ENCODE measurements at places on chromosomes 4 and X. TPM values are rescaled to one million over a fixed set of nuclear protein-coding genes. Genes with fewer than 3 reads are reported as not detected.
A peak's percentile ranks its signal among the peaks of the same experiment; 100 is the strongest.

The FGF13 gene
- 32.9 TPM for polyA plus RNA-seq

The CAPN6 gene
- 7.3 TPM for polyA plus RNA-seq

The MAGEB1 gene
- polyA plus RNA-seq = not detected

The UGT2B17 gene
- 287 TPM for polyA plus RNA-seq

The PRKG2 gene
- 61.2 TPM for polyA plus RNA-seq

The ZNF185 gene
- 4.4 TPM for polyA plus RNA-seq

- H3K27ac ChIP-seq = no peak overlapping the region
- H3K27me3 ChIP-seq = no peaks in the 10 kb centered on the region
- H3K4me1 ChIP-seq = no peaks in the 10 kb centered on the region
- DNase-seq = no peak
- H3K36me3 ChIP-seq = peaks cover 6% of the 10 kb centered on the region
- H3K4me3 ChIP-seq = no peak overlapping the region
Measured at GRCh38 chrX:10447564-10448214, 172.7 kb downstream of the MID1 start.

GRCh38 chrX:154443992-154444754 lies at the start of gene FAM50A:
FAM50A (plus strand) TSS chrX:154444141; CDS start chrX:154444236, 95 bp downstream.
- no peaks in the 10 kb centered on the region for H3K27me3 ChIP-seq
- DNase-seq = peak; percentile 59
- H3K27ac ChIP-seq = peak within 1 kb of the TSS; percentile 70
- peaks cover 42% of the 10 kb centered on the region for H3K36me3 ChIP-seq
- peaks cover 4% of the 10 kb centered on the region for H3K4me1 ChIP-seq

DNA sequence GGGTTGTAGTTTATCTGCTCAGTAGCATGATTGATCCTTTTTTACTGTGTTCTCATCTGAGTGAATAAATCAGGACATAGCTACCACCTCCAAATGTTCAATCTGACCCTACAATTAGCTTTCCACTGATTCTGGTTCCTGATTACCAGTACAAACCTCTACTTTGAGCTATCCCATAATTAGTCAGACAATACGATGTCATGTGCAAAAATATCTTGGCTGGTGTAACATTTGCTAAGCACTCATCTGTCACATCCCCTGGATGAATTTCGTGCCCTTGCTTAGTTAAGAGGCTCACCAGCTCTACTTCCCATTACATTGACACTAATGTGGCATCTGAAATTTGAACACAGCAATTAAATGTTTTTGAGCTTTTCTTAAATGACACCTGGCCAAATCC lies 1101.0 kb upstream of the PCDH7 start:
- no peak overlapping the region for H3K4me3 ChIP-seq
- H3K36me3 ChIP-seq = no peaks in the 10 kb centered on the region
- H3K4me1 ChIP-seq = no peaks in the 10 kb centered on the region
- no peak for DNase-seq

DNA sequence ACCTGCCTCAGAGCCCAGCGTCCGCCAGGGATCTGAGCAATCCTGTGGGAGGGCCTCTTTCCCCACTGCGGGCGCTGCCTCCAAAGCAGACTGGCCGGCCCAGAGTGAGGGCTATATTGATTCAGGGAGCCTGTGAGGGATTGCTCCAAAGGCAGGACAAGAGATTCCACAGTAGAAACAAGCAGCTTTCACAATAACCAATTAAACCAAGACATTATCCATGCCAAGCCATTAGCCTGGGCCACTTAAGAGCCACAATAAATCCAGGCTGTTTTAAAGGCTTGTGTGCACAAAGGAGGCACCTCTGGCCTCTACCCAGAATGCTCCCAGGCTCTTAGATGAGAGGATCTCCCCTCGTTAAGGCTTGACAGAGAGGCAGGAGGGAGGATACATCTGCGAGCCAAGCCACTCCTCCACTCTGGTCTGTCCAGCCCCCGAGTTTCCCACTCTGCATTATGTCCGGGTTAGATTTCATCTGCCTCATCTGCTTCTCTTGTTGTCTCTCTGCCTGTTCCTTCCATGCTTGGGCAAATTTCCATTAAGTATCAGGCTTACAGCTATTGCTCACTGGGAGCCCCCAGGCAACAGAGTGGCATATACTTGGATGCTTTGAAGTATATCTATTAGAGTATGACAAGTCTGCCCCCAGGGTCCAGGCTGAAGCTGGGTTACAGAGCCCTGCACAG lies 357.9 kb downstream of the UNC5C start:
- no peak overlapping the region for H3K4me3 ChIP-seq
- DNase-seq = no peak
- H3K36me3 ChIP-seq = no peaks in the 10 kb centered on the region
- H3K27me3 ChIP-seq = no peaks in the 10 kb centered on the region
- no peaks in the 10 kb centered on the region for H3K4me1 ChIP-seq
- H3K27ac ChIP-seq = no peak overlapping the region

GRCh38 chr4:78691971-78692821 lies 84.0 kb upstream of the BMP2K start:
- no peaks in the 10 kb centered on the region for H3K36me3 ChIP-seq
- peaks cover 37% of the 10 kb centered on the region for H3K4me1 ChIP-seq
- no peaks in the 10 kb centered on the region for H3K27me3 ChIP-seq
- peak; percentile 91 for DNase-seq
- H3K4me3 ChIP-seq = no peak overlapping the region

GRCh38 chr4:152571296-152571695 lies 35.4 kb upstream of the FBXW7 start:
- H3K36me3 ChIP-seq = no peaks in the 10 kb centered on the region
- H3K27ac ChIP-seq = peak overlapping the region; percentile 71
- peak; percentile 41 for DNase-seq
- H3K4me3 ChIP-seq = no peak overlapping the region
- H3K4me1 ChIP-seq = peaks cover 5% of the 10 kb centered on the region

DNA sequence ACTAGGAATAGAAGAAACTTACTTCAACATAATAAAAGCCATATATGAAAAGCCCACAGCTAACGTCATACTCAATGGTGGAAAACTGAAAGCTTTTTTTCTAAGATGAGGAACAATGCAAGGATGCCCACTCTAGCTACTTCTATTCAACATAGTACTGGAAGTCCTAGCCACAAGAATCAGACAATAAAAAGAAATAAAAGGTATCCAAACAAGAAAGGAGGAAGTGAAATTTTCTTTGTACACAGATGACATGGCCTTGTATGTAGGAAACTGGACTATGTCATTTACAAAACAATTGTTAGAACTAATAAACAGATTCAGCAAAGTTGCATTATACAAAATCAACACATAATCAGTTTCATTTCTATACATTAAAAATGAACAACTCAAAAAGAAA lies 25.5 kb upstream of the NXT2 start:
- no peaks in the 10 kb centered on the region for H3K36me3 ChIP-seq
- no peaks in the 10 kb centered on the region for H3K27me3 ChIP-seq
- H3K4me3 ChIP-seq = no peak overlapping the region
- DNase-seq = no peak

DNA sequence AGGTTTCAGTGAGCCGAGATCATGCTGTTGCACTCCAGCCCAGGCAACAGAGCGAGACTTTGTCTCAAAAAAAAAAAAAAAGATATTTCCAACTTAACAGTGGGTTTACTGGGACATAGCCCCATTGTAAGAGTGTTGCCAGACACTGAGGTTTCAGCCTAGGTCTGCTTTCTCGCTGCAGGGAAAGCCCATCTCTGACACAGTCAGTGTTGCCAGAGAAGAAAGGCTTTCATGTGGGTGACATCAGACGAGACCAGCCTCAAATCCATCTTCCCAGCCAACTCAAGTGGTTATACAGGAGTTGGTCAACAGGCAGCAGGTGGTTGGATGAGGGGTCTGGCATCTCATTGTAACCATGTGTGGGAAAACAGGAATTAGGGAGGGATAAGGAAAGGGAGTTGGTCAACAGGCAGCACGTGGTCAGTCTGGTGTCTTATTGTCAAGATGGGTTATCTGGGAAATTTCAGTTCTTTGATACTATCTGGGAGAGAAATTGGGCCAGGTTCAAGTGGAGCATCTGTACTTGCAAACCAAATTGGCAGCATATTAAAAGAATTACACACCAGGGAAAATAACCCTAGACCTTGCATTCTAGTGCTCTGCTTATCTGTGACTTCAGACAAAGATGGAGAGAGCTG lies 41.1 kb downstream of the NELFA start:
- no peak overlapping the region for H3K27ac ChIP-seq
- peaks cover 58% of the 10 kb centered on the region for H3K36me3 ChIP-seq
- no peaks in the 10 kb centered on the region for H3K4me1 ChIP-seq

DNA sequence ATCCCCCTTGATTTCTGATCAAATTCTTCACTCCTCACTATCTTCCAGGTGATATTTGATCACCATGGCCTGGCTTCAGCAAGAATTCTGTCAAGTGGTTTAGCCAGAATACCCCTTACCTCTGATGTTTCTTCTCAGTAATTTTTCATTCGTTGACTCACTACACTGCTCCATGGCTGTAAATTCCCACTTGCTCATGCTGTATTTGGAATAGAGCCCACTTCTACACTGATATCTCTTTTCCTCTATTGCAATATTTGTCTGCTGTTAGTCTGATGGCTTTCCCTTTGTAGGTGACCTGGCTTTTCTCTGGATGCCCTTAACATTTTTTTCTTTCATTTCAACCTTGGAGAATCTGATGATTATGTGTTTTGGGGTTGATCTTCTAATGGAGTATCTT lies 73.9 kb upstream of the DIPK2B start:
- H3K4me3 ChIP-seq = no peak overlapping the region
- no peaks in the 10 kb centered on the region for H3K27me3 ChIP-seq
- DNase-seq = no peak
- H3K4me1 ChIP-seq = no peaks in the 10 kb centered on the region
- no peak overlapping the region for H3K27ac ChIP-seq

GRCh38 chr4:19857380-19857779 lies 394.3 kb upstream of the SLIT2 start:
- no peaks in the 10 kb centered on the region for H3K27me3 ChIP-seq
- H3K27ac ChIP-seq = no peak overlapping the region
- no peak for DNase-seq
- H3K36me3 ChIP-seq = no peaks in the 10 kb centered on the region
- H3K4me3 ChIP-seq = no peak overlapping the region
- no peaks in the 10 kb centered on the region for H3K4me1 ChIP-seq

DNA sequence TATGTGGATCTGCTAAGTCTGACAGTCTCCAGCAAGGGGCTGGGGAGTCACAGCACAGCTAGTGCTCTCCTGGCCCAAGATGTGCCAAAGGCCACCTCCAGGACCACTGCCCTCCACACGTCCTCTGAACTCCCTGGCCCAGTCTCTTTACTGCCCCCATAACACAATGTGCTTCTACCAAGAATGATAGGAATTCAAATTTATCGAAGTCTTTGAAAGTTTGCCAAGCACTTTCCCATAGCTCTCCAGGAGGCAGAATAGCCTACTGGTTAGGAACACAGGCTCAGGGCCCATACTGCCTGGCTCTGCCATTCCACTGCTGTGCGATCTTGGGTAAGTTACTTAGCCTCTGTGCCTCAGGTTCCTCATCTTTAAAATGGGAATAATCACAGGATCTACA lies 86.7 kb downstream of the NHSL2 start:
- no peak overlapping the region for H3K27ac ChIP-seq
- DNase-seq = no peak
- no peaks in the 10 kb centered on the region for H3K27me3 ChIP-seq
- no peaks in the 10 kb centered on the region for H3K36me3 ChIP-seq

All from large intestine (tissue), 12 donors.